Activated CD4-positive, CD25-positive, alpha-beta regulatory T cell treated with anti-CD3 and anti-CD28 coated beads, Interleukin-2, amount 50 U/mL, for 72 hours (primary cell): ENCODE measurements at places on chromosomes 4 and X.

- DNase-seq: no peak
These were observed 508.9 kb downstream of the GRID2 start for GRCh38 chr4:92812652-92813051.

DNA sequence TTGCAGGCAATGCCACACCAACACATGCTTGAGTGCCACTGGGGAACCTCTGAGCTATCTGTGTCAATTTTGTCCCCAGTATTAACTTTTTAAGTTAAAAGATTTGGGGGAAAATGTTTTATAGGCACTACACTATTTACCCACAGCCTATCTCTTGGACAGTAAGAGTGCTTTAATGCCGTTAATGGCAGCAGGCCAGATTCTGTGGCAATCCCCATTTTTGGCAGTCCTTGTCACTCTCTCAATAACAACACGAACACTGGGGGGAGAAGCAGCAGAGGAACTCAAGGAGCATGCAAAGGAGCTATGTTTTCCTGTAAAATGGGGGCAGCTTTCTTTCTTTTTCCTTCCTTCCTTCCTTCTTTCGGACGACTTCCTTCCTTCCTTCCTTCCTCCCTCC lies 168.6 kb downstream of the NSUN7 start:
- no peak for DNase-seq

GRCh38 chrX:17579026-17579425 lies 158.3 kb upstream of the SCML1 start:
- no peak for DNase-seq

GRCh38 chrX:15790769-15791290 lies 546 bp downstream of the ZRSR2 start:
- no peak for DNase-seq

DNA sequence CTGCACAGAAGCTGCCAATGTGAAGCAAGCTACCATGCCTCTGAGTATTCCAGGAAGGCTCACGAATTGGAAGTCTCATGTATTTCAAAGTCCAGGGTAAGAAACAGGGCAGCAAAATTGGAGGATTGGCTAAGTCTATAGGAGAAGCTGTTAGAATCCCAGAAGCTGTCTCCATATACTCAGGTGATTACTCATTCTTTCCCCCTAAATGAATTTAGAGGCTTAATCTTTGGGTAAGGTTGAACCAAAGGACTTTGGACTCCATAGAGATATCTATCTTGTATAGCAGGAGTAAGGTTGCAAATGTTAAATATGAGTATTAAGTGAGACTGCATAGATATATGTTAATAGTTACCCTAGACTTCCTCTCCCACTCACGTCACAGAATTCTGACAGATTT lies 36.3 kb downstream of the STBD1 start:
- DNase-seq: no peak

GRCh38 chr4:166836865-166837264 lies 397.4 kb downstream of the SPOCK3 start:
- DNase-seq: no peak

GRCh38 chrX:21991504-21991903 lies 40.6 kb upstream of the PHEX start:
- DNase-seq: no peak

- no peak for DNase-seq
These were observed 83.9 kb downstream of the PTTG2 start for GRCh38 chr4:38044060-38044459.

DNA sequence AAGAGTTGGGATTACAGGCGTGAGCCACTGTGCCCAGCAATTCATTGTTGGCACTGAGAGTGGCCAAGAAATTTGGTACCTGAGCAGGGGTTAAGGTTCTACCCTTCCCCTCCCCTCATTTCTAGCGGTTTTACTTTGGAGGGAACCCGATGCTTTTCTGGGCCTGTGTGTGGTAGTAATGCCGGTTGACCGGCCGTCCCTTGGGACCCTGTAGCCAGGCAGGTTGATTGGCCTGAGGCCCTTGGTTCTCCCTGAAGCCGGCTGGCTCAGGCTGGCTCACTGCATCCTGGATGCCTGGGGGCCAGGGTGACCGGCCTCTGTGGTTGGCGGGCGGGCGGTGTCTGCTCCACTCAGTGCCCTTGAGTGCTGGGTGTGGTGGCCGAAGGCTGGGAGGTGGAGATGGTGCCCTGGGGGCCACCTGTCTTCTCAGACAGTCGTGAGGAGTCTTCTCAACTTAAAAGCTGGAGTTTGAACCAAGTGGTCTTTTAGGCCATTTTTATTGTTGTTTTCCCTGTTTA lies 45.6 kb downstream of the RGS12 start:
- no peak for DNase-seq

DNA sequence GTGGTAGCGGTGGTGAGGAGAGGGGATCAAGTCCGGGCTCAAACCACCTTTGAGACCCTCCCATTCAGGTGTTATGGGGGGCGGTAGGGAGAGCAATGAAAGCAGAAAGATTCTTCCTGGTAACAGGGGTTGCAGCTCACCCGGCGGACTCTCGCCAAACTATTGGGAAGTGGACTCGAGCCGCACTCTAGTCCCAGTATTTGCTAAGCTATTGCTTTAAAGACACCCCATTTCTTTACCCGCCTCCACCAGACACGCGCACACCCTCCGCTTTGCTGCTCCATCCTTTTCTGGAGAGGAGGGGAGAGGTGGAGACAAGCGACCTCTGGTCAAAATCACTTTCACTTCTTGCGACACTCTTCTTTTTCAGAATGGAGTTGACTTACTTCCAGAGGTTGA lies 625 bp upstream of the GABRA4 start:
- DNase-seq: no peak

DNA sequence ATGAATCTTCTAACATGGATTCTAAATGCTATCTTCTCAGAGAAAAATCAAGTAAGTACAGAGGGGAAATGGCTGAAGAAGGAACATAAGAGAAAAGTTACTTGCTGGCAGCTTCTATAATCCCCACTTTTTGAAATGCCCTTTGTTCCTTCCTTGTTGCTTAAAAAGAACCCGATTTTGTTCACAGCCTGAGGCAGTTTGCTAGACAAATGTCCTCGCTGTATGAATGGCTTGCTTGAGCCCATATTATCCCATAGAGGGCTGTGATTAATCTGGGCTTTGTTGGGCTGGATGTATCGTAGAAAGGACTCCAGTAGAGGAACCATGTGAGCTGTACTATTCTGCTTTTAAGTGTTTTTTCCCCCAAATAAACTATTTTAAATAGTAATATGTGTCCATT lies 134.3 kb upstream of the FGF13 start:
- no peak for DNase-seq

GRCh38 chrX:110851780-110852179 lies 56.2 kb upstream of the CHRDL1 start:
- DNase-seq: no peak

GRCh38 chrX:69031971-69032391 lies 133.3 kb downstream of the PJA1 start:
- no peak for DNase-seq

- DNase-seq: no peak
These were observed 40.5 kb upstream of the ZNF827 start for GRCh38 chr4:145979160-145979559.

GRCh38 chr4:135267148-135267865 lies 1065.7 kb upstream of the PABPC4L start:
- no peak for DNase-seq

- DNase-seq: no peak
These were observed 102.1 kb upstream of the EDNRA start for GRCh38 chr4:147378780-147379179.

GRCh38 chr4:11468901-11469300 lies 40.2 kb upstream of the HS3ST1 start:
- no peak for DNase-seq

DNA sequence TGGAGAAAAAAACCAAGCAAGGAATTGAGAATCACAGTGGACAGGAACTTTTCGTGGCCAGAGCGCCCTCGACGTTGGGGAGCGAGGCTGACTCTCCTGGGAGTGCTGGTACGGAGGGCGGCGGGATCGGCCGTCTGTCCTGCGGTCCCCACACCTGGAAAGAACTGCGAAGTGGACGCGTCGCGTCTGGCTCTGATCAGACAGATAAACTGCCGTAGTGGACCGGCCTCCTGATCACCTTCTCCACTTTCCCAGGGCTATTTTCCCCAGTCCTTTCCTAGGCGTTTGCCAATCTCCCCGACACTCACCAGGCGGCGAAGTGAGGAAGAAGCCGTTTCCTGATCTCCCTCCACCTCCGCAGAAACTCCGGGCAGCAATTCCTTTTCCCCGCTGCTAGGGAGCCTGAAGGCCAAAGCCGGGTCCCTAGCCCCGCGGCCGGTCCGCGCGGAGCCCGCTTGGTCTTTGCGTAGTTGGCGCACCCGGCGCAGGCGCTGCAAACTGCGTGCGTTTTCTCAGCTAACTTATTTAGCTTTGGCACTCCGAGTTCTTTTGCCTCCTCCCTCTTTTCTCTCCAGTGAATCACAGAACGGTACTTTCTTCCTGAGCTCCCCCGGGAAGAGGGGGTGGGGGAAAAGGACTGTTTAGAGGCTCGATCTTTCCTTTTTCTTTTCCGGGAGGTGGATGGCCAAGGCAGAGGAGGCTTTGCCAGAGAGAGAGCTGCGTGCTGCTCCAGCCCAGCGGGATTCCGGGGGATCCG lies at the start of gene ARSJ:
Gene ARSJ, minus strand, starts transcription at position 500 of the 757 bp plus-strand sequence. CDS start 813 bp downstream, outside the sequence.
- no peak for DNase-seq

DNA sequence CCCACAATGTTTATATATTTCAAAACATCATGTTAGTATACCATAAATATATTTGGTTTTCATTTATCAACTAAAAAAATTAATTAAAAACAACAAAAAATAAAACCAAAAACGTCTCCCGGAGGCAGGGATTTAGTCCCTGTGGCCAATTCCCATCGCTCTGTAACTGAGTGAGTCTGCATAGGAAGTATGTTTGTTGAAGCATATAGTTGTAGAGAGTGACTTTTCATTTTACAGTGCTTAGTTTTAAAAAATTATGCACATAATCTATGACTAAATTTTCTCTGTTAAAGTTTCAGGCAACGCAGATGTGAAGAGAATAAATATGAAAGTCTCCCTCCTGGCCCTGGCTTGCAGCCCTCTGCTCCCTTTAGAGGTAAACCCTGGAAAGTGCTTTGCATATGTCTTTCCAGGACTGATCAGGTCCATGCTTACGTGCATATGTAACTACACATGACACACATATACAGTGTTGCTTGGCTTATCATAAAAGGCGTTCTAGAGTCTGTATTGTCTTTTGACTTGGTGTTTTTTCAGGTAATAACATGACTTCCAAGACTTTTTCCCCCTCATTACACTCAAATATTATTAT lies 63.4 kb upstream of the SORBS2 start:
- no peak for DNase-seq

DNA sequence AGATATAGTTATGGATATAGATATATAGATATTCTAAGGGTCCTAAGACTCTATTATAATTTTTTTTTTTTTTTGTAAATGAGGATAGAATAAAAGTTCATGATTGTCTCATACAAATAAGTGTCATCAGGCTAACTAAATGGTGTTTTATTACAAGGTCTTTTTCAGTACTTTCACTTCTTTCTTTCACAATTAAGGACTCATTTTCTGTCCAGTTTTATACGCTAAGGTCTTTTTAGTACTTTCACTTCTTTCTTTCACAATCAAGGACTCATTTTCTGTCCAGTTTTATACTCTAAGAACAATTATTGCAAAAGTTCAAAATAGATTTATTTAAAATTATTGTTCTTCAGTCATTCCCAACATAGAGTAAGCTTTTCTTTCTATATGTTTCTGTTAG lies 32.7 kb downstream of the RUFY3 start:
- DNase-seq: no peak

DNA sequence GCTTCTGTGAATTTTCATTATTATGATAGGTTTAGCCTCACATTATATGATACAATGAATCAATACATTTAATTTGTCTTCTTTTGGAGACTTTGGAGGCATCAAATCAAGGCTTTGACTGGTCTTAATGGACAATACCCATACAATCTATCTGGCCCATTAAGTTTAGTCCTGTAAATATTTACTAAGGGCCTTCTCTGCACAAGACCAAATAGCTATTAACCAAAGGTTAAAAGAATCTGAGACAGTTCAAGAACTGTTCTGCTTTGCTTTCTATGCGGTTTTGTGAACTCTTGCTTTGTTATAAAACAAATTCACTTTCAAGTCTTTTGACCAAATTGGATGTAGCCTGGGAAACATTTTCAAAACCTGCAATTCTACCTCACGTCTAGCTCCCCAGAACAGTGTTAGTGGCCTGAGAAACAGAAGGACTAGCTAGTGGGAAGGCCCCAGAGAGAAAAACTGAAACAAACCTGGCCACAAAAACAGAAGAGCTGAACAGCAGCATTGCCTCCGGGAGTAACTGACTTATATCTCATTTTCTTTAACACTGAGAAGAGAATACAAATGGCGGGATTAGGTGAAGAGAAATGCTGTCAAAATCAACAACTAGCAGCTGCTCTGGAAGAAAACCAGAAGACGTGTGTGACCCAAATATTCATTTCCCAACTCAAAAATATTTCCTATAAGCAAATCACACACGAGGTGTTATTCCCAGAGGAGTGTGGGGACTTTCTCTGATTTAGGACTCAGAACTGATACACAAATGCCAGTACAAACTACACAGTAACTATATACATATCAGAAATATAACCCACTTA lies 548 bp downstream of the TLR1 start:
- no peak for DNase-seq

GRCh38 chr4:6658209-6658595 lies 17.7 kb downstream of the MRFAP1 start:
- no peak for DNase-seq

- no peak for DNase-seq
These were observed 313.0 kb downstream of the ARHGAP10 start for GRCh38 chr4:148044912-148045352.

DNA sequence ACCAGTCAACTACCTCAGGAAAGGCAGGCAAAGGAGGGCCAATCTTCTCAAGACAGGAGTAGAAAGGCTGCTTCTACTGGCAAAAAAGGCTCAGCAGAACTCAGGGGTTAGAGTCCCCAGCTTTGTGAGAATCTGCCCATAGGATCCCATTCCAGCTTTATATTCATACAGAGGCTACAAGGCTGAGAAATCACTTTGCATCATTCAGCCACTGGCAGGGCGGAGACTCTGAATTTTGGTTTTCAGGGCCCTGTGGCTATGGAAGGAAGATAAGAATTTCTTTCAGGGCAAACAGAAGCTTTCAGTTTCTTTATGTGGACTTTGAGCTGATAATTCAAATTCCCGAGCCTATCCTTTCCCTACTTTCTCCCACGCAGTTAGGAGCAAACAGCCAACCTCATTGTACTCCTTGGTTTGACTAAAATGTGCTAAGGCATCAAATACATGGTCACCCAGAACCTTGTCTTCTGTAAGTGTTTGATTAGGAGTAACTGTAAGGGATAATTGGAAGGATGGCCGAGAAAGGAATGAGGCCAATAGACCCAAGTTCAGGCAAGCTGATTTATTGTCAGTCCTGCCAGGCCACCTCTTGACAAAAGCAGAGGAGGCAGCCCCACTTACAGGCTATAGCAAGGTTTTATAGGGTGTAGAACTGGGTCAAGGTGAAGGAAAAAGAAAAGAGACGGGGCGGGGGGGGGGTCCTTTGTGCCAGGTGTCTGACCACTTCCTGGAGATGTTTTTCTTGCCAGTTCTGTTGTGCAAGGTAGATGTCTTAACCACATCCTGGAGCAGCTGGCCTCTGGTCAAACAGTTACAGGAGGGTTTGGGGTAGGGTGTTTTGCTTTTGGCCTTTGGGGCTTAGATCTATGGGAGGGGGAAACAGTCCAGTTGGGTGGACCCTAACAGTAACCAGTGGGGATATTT lies 165.3 kb upstream of the PPP1R2C start:
- DNase-seq: peak; percentile 51
